ENCODE measurements at places on chromosomes 11 and 22. TPM values are rescaled to one million over a fixed set of nuclear protein-coding genes. Genes with fewer than 3 reads are reported as not detected.

CDC42EP2 gene
- 21.3 TPM for total RNA-seq

SLCO2B1 gene
- total RNA-seq: under 0.01 TPM

SGSM1 gene
- not detected for total RNA-seq

TMEM258 gene
- 76.4 TPM for total RNA-seq

WNT7B gene
- 0.64 TPM for total RNA-seq

ADSL gene
- 102 TPM for total RNA-seq

CFAP300 gene
- 4.7 TPM for total RNA-seq

MAPK8IP1 gene
- 6.5 TPM for total RNA-seq

SAA4 gene
- total RNA-seq: not detected

MDK gene
- total RNA-seq: 11.7 TPM
